NCI-H1092 treated with DMSO at 0.1 percent for 48 hours (cell line): ENCODE measurements at places on chromosomes 11 and 22.

GRCh38 chr22:20279662-20280134, 11.6 kb upstream of the RTN4R start:
- DNase-seq, result no peak

- no peak for DNase-seq
Observed at GRCh38 chr11:81098471-81098870, 1635.2 kb downstream of the FAM181B start.

- DNase-seq, result no peak
Observed at GRCh38 chr11:103623933-103624332, 412.5 kb upstream of the DDI1 start.

- no peak for DNase-seq
Observed at GRCh38 chr11:128328955-128329551, 258.3 kb downstream of the ETS1 start.

DNA sequence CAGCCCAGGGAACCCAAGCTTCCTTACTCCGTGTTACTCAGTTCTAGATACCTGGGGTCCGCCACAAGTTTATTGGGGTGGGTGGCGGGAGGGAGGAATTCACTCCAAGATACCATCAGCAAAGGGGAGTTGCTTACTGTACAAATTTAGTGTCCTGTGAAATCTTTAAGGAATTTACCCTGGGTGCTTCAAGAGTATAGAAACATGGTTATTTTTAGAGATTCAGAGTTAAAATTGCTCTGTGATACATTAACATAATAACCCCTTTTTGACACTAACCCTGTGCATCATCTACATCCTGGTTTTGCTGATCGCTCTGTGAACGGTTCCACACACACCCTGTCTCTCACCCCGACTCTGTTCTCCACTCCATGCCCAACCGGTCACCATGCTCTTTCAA, 18.9 kb upstream of the LYVE1 start:
- DNase-seq, result no peak

DNA sequence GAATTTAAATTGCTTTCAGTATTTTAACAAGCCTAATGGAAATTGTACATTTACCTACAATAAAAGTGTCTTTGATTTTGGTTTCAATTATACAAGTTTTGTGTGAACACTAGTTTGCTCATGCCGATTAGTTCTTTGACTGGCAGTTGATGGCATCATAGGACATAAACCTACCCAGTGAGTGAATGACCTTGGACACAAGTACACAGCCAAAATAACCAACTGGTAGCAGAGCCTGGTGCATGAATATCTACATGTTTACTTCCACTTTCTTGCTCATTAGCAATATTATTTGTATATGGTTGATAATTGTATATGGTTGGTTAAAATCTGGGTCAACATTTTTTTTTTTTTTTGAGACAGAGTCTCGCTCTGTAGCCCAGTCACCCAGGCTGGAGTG, 37.8 kb downstream of the STIM1 start:
- peak; percentile 52 for DNase-seq

DNA sequence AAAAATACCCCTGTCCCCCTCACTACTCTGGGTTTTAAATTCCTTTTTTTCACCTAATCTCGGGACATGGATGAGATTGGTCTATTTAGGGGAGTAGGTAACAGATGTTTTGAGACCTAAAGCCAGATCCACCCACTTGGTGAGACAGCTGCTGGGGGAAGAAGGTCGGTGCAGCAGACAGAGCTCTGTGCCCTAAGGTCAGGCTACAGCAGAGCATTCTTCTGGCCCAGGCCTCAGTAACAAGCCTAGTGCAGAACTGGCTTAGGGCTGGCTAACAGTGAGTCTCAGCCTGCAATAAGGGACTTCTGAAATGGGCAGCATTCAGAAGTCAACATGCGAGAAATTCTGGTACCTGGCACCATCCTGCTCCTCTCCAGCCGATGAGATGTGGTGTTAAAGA, 444.9 kb upstream of the KIRREL3 start:
- DNase-seq, result no peak

DNA sequence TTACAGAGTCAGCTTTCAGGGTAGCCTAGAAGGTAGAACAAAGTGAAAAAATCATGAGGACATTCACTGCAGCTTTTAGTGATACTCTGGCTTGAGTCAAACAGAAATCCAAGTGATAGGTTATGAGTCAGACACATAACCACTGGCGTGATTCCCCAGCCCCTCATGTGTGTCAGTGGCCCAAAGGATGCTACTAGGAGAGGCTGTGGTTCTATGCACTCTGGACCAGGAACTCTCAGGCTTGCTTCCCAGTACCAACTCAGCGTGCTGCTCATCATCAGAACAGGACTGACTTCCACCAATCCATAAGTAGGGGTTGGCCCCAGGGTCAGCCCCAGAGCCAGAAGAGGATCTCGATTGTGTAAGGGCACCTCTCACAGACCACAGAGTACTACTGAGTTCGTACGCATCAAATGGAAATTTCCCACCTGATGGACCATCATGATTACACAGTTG, 116.8 kb downstream of the MED15 start:
- no peak for DNase-seq

- no peak for DNase-seq
Observed at GRCh38 chr11:48210052-48210451, 6.6 kb upstream of the OR4B1 start.

DNA sequence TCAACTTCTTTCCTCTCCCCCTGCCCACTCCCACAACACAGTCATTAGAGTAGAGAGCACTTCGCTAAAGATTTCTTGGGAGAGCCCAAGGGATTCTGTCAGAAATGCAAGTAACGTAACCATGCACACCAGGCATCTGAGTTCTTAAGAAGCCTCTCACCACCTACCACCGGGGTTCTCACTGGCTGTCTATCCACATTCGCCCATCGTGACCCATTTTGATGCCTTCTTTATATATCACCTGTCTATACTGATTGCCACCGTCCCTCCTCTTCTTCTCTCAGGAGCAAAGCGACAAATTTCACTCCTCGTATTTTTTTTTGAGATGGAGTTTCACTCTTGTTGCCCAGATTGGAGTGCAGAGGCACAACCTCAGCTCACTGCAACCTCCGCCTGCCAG, 23.9 kb upstream of the RASD2 start:
- DNase-seq, result no peak

GRCh38 chr11:90100431-90100830, 14.7 kb downstream of the UBTFL1 start:
- DNase-seq, result no peak

DNA sequence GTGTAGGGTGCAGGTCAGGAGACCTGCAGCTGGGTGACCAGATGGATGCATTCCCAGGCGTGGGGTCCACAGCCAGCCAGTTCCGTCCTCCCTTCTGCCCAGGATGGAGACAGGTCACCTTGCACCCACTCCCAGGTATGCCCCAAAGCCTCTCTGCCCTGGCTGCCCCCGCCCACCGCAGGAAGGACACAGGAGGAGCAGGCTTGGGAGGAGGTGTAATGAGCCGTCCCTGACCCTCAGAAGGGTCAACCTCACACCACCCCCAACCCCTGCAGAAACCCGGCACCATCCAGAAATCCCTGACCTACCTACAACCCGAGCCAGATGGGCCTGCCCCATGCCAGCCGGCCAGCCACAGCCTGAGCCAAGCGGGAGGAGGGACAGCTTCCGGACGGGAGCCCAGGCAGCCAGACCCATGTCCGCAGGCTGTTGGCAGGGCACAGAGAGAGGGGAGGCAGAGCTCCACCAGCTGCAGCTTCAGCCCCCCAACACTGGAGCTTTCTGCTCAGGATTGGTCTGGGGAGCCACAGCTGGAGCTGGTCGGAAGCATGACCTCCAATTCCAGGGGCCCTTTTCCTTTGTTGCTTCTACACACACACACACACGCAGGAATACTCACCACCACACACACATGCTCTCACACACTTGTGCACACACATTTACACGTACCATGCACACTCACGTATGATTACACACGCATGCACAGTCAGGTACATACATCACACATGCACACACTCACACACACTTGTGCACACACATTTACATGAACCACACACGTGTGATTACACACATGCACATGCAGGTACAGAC, 5.3 kb downstream of the IFITM10 start:
- DNase-seq, result no peak

DNA sequence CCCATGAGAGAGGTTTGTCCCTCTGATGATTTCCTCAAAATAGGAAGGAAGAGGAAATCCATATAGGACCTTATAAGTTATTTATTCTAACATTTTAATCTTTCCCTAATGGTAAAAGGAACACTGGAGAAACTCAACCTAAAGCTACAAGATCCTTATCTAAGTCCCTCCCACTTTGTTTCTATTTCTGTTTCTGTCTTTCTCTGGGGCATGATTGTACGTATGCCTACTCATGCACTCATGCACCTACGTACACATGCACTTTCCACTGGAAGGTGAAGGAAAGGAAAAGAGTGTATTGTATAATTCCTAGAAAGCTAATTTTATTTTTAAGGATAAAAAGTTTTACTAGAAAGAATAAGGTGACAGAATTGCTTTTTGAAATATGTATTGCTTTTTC, 125.0 kb downstream of the RAB38 start:
- no peak for DNase-seq

DNA sequence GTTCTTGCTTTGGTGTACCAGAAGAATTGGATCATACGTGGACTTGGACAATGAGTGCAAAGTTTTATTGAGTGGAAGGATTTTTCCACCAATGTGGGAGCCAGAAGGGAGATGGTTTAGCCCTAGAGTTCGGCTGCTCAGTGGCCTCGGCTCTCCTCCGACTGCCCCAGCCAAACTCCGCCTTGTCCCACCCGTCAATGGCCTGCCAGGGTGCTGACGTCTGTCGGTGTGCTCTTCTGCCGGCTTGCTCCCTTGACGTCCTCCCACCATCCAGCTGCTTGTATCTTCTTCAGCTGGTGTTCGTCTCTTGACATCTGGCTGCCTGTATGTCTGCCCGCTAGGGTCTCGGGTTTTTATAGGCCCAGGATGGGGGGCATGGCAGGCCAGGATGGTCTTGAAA, 154.8 kb downstream of the APOL5 start:
- DNase-seq, result no peak

GRCh38 chr11:17145972-17146371, 61.8 kb downstream of the PIK3C2A start:
- no peak for DNase-seq

DNA sequence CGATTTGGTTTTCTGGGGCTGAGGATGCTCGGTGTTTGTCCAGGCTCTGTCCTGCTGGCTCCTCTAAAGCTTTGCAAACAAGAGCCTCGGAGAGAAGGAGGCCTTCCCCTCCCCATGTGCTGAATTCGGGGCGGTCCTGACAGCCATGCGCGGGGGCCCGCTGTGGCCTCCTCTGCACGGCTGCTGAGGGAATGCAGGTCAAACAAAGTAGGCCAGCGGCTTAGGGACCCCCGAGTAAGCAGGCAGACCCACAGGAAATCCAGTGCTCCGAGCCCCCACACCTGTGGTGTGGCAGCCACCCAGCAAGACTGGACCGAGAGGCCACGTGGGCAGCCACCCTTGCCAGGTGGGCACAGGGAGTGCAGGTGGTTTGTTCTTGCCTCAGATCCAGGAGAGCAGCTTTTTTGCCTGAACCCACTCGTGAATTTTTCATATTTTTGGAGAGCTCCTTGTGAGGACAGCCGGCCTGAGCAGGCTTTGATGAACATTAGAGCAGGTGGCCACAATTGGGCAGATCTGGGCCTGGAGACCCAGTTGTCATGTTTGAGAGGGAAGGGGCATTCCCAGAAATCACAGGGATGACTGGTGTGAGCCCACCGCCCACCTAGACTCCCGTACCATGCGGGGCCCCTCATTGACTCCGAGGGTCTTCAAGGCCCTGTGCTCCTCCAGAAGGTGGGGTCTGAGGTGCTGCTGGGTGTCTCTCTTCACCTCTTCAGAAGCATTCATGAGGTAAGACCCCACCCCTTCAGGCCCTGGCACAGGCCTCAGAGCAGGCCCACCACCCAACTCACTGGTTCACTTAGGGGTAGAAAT, 43.0 kb upstream of the KCNQ1OT1 start:
- no peak for DNase-seq

DNA sequence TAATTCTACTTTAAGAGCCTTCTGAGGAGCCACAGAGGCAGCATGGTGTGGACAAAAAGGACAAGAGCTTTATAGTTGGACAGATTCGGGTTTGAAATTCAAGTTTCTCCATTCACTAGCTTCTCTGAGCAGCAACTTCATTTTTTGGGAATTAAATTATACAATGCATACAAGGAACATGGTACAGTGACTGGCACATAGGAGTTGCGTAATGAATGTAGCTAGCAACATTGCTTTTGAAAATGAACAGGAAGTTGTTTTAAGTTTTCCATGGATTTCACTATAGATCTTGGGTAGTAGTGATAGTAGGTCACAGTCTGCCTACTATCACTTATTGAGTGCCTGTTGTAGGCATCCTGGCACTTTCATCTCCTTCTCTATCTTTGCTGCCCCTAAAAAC, 41.0 kb upstream of the BMAL1 start:
- no peak for DNase-seq

GRCh38 chr11:69460540-69461257, 20.8 kb upstream of the LINC01488 start:
- DNase-seq, result no peak
